Germinal center (tissue), 1 donor: ENCODE measurements at places on chromosomes 11 and 22.

GRCh38 chr11:72831521-72832300, 17.5 kb downstream of the ATG16L2 start:
- DNase-seq = peak; percentile 35

DNA sequence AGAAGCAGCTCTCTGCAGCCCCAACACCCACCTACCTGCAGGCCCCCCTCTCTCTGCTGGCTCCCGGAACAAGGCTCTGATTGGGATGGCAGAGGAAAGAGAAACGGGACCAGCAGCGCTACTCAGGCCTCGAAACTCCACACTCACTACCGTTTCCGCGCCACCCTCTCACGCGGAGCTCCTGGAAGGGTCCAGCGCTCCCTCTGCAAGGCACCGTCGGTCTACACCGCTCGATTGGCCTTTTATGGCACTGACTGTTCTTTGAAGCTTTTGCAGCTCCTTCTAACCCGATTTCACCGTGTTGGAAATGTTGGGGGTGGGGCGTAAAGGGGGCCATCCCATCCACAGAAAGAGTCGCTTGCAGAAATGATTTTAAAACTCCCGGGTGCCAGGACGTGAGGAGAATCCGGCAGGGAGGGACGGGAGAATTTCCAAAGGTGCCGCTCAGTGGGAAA, 323 bp upstream of the PANX1 start:
- peak; percentile 23 for DNase-seq

DNA sequence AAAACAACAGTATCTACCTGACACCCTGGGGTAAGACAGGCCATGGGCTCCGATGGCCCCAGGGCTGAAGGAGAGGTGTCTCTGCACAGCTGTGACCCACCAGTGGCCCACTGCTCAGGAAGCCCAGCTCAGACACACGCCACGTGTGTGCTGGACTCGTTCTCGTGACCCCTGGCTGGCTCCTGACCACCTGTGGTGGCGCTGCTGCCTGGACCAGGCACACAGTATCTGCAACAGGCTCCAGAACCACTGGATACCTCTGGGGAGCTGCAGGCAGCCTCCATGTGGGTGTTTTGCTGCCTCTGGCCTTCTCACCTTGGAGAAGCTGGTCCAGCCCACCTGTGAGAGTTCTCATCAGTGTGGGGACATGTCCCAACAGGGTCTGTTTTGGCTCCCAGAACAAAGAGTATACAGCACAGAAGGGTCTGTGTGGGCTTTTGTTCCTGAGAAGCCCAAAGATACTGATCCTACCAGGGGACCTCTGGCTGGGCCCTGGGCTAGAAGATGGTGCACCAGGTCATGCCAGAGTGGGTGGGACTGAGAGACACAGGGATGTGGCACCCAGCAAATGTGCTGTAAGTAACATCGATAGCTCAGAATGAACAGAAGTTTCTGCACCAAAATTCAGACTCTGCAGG, 21.7 kb upstream of the SERPIND1 start:
- DNase-seq = no peak

DNA sequence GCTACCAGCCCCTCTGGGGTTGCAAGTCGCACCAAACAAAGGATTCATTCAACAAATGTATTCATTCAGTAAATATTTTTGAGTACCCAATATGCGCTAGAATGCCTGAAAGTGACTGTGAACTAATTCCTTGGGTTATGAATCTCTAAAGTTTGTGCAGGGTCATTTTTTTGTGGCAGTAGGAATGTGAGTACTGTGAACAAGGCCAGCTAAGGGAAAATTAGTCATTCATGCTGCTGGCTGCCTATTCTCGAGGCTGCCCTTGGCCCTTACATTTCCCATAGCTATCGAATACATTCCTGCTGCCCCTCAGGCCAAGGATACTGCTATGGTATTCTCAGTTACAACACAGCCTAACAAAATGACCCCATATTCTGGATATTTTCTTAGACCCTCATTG, 141.6 kb downstream of the TRPC6 start:
- no peak for DNase-seq

GRCh38 chr11:119888119-119888518, 159.1 kb upstream of the NECTIN1 start:
- DNase-seq = no peak
